ENCODE measurements at places on chromosomes 6 and 20.
A peak's percentile ranks its signal among the peaks of the same experiment; 100 is the strongest.

DNA sequence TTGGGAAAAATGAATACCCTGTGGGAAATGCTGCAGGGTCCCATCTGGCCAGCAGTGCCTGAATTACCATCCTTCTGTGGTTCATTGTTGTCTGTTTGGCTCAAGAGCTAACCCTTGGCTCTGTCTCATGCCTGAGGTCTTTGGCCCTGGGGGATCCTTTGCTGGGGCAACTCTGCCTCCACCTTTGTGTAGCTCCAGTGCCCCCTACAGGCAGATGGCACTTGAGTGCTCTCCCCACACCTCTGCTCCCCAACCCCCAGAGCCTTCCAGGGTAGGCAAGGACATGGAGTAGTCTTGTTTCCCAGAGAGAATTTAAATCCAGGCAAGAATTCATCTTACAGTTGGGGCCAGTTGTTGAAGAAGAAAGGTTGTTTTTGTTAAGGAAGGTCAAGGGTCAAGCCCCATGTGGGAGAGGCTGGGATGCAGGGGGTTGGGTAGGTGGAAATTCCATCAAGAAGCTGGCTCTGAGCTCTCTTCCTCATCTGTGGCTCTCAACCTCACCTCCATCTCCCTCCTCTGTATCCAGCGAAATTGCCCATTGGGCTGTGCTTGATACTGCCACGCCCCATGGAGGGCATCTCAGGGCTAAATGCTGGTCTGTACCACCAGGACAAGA, 44.2 kb downstream of the ZNF831 start:
- DNase-seq = no peak

DNA sequence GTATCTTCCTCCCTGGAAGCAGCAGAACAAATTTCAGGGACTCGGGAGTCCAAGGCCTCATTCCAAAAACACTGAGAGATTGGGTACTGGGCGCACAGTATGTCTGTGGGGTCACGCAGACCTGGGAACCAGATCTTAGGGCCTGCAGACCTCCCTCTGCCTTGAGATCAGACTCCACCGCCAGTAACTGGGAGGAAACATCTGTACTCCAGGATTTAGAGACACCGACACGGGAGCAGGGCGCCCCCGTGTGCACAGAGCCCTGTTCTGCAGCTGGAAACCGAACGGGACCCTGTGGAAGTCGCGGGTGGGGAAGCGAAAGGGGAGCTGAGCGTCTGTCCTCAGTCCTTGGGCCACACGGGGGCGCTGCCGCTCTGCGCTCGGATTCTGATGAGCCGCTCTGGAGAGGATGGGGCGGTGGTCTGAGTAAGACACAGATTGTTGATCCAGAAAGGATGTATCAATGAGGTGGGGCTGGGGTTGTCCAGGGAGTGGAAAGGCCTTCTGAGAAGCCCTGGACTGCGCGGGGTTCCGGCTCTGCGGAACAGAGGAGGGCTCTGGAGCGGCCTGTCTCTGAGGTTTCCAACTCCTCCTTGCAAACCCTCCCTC, 35.7 kb upstream of the HLA-E start:
- no peak for DNase-seq

DNA sequence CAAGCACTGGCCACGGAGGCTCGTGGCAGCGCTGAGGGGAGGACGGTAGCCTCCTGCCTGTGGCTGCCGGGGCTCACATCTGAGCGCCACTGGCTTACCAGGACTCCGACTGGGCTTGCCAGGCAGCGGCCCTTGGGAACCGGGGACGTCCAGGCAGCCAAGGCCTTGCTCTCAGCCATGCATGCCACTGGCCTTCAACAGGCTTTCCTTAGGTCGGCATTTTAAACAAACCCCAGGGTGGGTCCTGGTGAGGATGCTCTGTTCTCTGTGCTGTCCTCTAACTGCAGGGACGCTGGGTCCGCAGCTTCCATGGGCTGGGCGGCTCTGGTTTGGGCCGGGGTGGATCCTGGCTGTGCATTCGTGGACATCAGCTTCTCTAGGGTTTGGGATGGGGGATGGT, 59.1 kb upstream of the BHLHE23 start:
- no peak for DNase-seq

- no peak for DNase-seq
Observed at GRCh38 chr20:3612795-3613572, 50.2 kb downstream of the GFRA4 start.

- DNase-seq = no peak
Observed at GRCh38 chr6:144305985-144306384, 20.9 kb downstream of the UTRN start.

- DNase-seq = no peak
Observed at GRCh38 chr6:96925290-96925687, 761 bp downstream of the KLHL32 start.

DNA sequence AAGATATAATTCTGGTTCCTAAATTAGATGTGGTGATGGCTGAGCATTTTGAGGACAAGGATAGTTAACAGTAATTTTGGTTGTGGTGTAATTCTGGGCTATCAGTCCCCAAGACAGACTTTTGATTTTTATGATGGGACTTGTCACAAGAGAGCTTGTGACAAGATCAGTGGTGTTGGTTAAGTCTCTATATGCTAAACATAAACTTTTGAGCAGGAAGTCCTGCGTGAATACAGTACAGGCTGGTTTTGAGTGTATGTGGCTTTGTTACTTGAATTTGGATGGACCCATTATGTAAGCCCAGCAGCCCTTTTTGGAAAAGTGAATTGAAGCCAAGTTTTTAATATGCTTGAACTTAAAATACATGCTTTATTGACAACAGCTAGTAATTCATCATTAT, 38.9 kb downstream of the HECA start:
- no peak for DNase-seq

DNA sequence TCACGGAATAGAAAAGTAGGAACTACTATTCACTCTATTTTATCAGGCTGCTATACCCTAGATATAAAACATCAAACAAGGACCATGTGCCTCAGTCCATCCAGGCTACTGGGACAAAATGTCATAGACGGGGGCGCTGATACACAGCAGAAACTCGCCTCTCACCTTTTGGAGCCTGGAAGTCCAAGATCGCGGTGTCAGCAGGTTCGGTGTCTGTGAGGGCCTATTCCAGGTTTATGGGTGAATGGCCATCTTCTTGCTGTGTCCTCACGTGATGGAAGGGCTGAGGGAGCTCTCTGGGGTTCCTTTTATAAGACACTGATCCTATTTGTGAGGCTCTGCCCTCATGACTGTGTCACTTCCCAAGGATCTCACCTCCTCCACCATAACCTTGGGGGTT, 89.5 kb downstream of the DLL1 start:
- DNase-seq = no peak

DNA sequence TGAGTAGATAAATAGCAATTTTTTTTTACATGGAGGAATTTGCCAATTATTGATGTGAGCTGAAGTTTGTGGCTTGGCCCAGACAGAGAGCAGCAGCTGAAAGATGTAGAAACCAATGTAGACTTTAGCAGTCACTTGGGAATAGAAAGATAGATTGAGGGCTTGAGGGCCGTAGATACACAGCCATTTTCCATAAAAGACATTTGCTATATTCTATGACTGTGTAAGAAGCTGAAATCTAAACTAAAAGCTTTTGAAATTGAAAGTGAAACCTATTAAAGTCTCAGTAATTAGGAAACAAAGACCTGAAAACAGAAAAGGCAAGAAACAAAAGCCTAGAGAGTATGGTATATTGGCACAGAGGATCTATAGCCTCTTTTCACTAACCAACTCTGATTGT, 332.7 kb downstream of the CENPW start:
- DNase-seq = no peak

- no peak for DNase-seq
Observed at GRCh38 chr6:101013612-101014195, 132.6 kb upstream of the ASCC3 start.

DNA sequence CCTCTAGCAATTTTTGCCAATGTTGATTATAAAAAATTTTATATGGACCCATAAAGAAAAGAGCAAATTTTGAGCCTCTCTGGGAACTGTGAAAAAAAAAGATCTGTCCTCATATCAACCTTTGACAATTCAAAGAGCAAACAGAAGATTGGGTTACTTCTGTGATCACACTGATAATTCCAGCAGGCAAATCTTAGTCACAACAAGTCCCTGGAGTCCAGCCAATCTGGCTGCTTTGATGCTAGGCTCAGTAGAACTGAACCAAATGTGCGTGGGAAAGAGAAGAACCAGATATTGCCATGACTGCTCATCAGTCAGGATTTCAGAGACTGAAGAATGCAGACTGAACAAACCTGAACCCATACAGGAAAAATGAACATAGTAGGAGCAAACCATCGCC, 438.4 kb upstream of the FLRT3 start:
- peak; percentile 86 for DNase-seq

DNA sequence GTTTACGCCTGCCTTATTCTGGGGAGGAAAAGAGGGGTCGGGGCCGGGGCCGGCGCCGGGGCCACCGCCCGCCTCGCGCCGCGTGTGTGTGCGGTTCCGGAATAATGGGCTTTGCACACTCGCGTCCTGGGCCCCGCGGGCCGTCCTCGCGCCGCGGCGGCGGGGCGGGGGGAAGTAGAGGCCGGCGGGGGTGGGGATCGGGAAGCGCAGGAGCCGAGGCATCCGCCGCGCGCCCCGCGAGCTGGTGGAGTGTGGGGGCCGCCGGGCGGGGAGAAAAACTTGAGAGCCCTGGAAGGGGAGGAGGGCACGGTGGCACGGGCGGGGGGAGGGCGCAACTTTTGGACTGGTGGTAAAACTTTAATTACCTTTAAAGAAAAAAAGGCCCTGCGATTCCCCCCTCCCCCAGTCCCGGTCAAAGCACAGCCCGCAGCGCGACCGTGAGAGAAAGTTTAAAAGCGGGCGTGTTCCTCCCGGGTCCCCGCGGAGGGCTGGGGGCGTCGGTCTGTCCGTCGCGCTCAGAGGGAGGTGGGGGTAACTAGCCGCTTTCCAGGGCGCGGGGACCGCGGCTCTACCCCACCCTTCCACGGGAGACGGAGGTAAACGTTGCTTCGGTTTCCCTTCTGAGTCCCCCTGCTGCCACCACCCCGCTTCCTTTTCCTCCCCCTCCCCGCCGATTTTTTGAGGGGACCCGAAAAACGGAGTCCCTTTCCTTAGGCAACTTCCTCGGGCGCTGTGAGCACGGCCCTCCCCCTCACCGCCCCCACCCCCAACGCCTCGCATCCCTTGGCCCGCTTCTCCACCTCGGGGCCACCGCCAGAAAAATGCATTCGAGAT, 1.9 kb downstream of the L3MBTL3 start:
- no peak for DNase-seq

DNA sequence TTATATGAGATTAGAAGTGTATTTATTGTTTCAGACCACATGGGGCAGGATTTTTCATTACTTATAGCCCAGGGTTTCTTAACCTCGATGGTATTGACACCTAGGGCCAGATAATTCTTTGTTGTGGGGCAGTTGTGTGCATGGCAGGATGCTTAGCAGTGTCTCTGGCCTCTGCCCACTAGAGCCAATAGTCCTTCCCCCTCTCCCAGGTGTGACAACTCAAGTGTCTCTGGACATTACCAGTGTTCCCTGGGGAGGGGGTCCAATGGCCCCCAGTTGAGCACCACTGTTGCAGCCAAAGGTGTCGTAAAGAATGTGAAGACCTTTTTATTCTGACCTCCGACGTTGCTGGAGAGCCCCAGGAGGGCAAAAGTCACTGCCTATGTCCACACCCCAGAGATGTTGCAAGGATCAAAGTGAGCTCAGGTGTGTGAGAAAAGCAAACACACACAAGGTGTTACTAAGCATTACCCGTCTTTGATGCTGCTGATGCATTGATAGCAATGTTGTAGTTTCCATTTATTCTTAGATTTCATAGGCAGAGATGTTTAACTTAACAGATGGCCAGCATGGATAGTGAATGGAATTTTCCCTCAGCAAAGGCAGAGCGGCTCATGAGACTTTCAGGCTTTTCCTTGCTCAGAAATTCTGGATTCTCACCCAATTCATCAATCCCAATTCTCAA, 22.2 kb downstream of the BANF2 start:
- no peak for DNase-seq

GRCh38 chr20:46933150-46933549, 38.5 kb downstream of the EYA2 start:
- DNase-seq = no peak

- no peak for DNase-seq
Observed at GRCh38 chr6:13256266-13257001, 71.9 kb downstream of the TBC1D7 start.

GRCh38 chr20:36967636-36968035, 16.1 kb upstream of the SAMHD1 start:
- DNase-seq = no peak

DNA sequence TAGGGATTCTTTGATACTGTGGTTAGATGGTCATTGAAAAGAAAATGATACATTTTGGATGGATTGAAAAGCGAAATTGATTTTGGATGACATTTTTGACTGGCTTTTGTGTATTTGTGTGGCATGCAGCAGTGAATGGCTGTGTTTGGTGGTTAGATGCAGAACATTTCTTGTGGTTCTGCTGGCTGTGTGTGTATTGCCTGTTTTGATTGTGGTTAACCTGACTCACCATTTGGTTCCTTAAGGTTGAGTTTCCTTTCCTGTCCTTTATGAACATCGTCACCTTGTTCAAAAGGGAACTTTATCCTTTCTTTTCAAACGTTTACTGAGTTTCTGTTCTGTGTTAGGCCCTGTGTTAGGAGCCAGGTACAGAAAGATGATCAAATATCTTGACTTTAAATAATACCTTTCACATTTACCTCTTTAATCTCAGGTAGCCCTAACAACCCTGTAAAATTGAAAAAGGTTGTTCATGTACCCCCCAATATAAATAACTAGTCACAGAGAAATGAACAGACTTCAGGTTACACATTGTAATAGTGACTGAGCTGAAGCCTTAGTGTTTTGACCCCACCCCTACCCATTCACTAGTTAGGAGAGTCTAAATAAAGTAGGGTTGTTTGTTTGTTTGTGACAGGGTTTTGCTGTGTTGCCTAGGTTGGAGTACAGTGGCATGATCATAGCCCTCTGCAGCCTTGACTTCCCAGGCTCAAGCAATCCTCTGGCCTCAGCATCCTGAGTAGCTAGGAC, 23.8 kb downstream of the ANKS1A start:
- DNase-seq = no peak

DNA sequence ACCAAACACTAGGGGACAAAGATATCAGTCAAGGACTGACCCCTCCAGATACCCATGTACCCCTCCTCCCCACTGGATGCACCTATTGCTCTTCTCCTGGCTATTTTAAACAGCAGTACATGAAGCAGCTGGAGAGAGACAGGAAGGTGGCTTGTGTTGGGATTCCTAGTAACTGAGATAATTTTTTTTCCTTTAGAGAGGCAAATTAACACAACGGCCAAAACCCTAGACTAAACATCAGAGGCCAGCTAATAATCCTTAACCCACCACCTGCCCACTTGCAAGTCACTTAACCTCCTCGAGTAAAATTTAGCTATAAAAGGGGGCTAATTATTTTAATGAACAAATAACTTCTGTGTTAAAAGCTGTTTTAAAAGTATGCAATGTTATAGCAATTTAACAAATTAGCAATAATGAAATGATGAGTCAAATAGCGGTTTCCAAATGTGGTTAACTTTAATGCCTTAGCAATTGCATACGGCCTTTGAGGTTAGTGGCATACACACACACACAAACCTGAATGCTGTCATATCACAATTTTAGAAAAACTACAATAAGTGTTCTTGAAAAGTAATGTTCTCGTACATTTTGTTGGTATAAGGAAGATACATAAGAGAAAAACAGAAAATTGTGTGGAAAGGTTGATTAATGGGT, 151.7 kb downstream of the FRK start:
- DNase-seq = no peak
